Activated effector memory CD4-positive, alpha-beta T cell treated with anti-CD3 and anti-CD28 coated beads, Interleukin-2, amount 50 U/mL, for 16 hours (primary cell): ENCODE measurements at places on chromosomes 6 and 20.
A peak's percentile ranks its signal among the peaks of the same experiment; 100 is the strongest.

DNA sequence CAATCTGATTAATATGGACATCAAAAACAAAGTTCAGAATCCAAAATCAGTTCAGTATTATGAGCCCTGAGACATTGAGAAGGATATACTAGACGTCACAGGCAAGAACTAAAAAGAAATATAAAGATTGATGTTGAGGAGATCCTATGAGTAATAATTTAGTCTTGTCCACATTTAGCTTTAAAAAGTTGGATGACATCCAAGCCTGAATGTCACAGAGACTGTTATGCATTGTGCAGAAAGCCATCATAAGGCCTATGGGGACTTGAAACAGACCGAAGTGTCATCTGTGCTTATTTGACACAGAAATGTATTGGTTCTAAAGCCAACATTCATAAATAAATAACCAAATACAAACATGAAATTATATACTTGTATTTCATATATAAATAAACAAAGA is 581.8 kb upstream of the MMS22L start:
- DNase-seq: no peak

- no peak for DNase-seq
Measured at GRCh38 chr6:169170583-169170955, 83.1 kb downstream of the THBS2 start.

- no peak for DNase-seq
Measured at GRCh38 chr6:106514583-106514885, 114.8 kb downstream of the RTN4IP1 start.

GRCh38 chr20:32911355-32911754 is 52.6 kb downstream of the EFCAB8 start:
- no peak for DNase-seq

DNA sequence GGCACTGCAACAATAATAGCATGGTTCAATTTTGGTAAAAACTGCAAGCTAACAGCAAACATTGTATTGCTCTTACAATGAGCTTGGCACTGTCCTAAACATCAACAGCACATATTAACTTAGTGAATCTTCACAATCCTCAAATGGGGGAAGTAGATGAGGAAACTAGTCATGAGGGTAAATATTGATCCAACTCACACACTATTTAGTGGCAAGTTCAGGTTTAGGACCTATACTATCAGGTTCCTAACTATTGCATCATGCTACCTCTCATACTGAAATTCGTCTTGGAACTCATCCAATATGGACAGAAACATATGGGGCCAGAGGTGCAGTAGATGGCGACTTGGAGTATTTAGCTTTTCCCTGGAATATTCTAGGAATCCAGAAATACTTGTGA is 34.2 kb downstream of the FKBP1C start:
- no peak for DNase-seq

DNA sequence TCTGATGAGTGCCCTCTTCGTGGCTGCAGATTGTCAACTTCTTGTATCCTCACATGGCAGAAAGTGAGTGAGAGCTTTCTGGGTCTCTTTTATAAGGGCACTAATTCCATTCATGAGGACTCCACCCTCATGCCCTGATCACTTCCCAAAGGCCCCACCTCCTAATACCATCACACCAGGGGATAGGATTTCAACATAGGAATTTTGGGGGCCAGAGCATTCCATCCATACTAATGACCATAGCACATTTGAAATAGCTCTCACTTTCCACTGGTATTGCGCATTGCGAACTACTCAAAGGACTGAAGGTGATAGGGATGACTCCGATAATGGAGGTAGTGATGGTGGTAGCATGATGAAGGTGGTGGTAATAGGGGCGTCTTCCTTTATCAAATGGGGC is 324.3 kb downstream of the PRL start:
- no peak for DNase-seq

DNA sequence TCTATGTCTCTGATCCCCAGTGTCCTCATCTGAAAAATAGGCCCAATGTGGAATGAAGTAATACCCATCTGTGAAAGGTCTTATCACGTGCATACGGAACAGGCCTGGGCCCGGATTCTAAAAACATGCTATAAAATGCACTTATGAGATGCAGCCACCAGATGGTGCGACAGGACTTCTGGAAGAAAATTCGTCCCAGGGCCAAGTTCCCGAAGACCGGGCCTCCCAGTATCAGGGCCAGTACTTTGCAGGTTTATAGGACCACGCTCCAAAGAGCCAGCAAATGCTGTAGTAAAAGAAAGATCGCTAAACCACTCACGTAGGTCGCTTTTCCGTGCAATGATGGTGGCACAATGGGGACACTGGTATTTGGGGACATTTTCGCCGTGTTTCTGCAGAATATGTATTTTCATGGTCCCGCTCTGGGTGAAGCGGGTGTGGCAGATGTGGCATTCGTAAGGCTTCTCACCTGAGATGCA is 10.6 kb downstream of the CTCFL start:
- no peak for DNase-seq

DNA sequence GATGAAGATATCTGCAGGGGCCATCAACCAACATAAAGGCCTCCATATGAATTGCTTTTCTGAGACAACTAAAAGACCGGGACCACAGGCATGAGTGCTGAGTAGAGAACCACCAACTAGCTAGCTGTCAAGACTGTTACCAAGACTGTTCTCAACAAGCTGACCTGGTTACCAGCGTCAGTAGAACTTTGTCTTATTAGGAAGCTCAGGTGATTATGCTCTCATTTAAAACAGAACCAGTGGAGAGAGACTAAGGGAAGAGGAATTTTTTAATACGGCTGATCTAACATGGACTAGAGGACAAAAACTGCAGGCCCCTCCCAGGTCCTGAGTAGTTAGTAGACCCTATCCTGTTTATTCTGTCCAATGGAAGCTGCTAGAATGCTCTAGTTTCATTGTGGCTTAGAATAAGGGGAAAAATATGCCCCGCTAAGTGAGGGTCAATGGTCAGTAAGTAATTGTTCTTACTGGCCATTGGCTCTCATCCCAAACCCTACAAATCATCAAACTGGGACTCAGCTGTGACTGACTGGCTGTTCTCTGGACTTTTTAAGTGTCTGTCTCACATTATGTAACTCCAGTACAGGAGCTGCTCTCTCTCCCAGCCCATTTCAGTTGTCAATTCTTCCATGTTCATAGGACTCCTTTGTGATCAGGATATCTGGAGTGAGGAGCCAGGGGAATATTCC is 3.8 kb upstream of the DYNLRB1 start:
- no peak for DNase-seq

GRCh38 chr20:62770111-62770910 is 26.0 kb upstream of the MRGBP start:
- no peak for DNase-seq

DNA sequence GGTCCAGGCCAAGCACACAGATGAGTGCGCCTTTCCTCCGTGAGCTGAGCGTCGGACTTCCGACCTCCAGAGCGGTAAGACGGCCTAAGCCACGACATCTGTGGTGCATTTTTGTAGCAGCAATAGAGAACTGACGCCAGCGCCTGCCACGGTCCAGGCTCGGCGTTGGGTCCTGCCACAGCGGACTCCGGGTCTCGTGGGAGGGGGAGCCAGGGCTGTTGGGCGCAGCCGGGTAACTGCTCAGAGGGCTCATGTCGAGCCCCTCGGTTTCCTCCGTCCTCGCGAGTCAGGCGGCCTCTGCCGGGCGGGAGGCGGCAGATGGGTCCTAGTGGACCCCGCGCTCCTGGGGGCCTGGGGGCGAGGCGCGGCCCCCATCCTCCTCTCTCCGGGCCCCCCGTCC is 216.1 kb downstream of the QKI start:
- DNase-seq: peak; percentile 47

- DNase-seq: no peak
Measured at GRCh38 chr20:42138729-42139128, 520.6 kb upstream of the CHD6 start.

- DNase-seq: no peak
Measured at GRCh38 chr6:163531122-163531521, 116.6 kb downstream of the QKI start.
